ENCODE measurements at places on chromosomes 5 and 9.

DNA sequence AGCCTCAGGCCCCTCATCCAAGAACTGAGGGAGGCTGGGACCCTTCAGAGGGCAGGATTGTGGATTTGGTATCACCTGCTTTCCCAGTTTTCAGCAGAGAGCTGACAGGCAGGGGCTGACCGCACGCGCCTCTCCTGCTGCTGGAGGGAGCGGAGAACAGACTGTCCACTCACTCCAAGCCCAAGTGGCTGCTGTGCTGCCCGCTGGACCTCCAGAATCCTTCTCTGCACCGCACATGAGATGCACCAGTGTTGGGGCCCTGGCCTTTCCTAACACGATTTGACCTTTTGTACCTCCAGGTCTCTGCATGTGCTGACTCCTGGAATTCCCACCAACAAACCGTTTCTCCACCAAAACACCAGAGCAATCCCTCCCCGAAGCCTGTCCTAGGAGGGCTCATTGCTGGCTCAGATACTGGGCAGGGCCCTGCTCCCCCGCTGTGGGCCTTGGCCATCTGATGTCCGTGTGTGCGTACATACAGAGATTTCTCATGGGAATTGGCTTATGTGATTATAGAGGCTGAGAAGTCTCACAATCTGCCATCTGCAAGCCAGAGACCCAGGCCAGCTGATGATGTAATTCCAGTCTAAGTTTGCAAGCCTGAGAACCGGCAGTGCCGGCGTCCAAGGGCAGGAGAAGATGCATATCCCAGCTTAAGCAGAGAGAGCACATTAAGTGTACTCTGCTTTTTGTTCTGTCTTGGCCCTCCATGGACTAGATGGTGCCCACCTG lies 141.7 kb downstream of the GADD45G start:
- DNase-seq: no peak

- DNase-seq: no peak
These were observed 2.7 kb downstream of the ZNF346 start for GRCh38 chr5:177025101-177025601.

GRCh38 chr5:138962614-138963370 lies 87.7 kb upstream of the LRRTM2 start:
- no peak for DNase-seq

DNA sequence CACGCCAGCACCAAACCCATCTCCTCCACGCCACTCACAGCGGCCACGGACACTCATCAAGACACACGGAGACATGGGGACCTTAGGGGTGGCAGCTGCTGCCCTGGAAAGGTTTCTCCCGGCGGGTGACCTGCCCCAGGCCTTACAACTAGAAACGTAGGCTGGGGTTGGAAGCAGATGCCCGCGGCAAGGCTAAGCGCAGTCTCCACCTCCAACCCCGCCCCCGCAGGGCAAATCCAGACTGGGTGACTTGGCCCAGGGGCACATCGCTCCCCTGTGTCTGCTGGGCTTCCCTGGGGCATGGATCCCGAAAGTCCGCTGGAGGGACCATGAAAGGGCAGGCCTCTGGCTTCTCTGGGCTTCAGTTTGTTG lies 12.0 kb upstream of the ASS1 start:
- DNase-seq: no peak

DNA sequence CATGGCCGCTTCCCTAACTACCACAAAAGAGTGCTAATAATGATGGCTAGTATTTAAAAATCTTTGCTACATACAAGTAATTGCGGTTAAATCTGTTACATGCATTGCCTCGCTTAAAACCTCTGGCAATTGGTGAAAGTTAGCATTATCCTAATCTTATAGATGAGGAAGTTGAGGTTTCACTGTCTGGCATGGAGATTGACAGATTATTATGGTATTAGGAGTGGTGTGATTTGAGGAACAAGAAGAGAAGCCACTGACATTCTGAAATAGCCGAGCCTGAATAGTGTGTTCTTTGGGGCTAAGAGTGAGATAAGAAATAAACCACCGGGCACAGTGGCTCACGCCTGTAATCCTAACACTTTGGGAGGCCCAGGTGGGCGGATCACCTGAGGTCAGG lies 45.3 kb upstream of the DPYSL3 start:
- no peak for DNase-seq

DNA sequence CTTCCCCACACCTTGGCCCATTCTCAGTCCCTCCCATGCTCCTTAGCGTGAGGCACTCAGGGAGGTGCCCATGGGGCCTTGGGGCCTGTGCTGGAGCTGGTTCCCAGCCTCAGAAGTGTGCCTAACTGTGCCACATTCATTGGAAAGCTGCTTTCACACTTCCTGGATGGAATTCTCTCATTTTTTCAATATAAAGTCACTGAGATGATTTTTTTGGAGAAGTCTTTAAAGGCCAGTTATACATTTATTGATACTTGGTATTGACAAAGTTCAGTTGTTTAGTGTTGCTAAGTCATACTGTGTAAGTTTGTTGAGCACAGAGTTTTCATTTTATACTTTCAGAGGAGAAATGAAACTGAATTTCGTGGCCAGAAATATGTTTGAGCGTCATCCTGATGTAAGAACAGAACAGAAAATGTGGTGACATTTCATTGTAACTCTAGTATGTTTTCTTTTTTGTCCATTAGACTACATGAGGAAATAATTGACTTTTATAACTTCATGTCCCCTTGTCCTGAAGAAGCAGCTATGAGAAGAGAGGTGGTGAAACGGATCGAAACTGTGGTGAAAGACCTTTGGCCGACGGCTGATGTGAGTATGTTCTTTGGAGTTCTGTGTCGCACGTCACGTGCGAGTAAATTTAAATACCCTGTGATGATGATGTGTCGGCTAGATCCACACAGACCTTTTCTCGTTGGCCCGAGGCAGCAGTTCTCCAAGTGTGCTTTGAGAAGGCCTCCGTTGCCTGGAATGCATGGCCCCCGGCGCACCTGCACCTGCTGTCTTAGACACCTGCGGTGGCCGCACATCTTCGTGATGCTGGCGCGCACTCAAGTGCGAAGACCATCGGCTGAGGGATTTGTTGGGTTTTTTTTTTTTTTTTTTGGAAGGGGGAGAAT lies 24.1 kb downstream of the TENT4A start:
- no peak for DNase-seq

DNA sequence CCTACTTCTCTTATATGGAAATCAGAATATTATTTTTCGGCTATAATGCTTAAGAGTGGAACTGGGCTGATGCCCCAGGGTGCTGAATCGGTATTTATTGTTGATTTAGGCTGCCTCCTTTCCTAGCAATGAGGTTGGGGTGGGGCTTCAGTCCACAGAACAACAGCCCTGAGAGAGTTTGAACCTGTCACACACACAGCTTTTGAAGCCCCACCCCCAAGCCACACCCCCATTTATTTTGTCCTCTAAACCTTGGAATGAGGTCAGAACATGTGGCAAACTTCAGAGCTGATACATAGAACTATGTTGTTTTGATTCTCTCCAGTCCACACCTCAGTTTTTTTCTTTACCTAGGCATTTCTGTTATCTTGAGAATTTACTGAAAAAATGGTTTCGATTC lies 51.7 kb upstream of the CAMK4 start:
- no peak for DNase-seq

DNA sequence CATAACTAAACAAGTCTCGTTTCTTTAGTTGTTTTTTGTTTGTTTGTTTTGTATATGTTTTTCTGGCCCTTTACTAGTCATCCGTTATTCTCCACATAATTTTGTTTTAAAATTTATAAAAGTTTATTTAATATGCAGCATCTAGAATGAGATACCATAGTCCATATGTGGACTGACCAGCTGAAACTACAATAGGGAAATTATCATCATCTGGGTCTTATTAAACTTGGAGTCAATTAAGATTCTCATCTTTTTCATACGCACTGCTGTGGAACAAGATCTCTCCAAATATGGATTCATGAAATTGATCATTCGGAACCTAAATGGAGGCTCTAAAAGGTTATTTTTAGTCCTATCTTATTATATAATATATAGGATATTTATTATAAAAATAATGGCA lies 99.3 kb downstream of the FGF1 start:
- DNase-seq: no peak

GRCh38 chr9:71824257-71824656 lies 55.9 kb upstream of the CEMIP2 start:
- DNase-seq: no peak

DNA sequence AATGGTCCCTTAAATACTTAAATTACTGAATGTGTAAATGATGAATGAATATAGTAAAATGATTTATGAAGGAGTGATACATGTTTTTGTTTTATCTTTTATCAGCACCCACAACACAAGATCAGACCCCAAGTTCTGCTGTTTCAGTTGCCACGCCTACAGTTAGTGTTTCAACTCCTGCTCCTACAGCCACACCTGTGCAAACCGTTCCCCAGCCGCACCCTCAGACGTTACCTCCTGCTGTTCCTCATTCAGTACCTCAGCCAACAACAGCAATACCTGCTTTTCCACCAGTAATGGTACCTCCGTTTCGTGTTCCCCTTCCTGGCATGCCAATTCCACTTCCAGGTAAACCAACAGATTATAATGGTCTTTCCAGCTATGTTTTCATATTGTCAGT lies 16.3 kb downstream of the TCERG1 start:
- no peak for DNase-seq

Data from right kidney (tissue), 9 donors.